Mononuclear cell (primary cell): ENCODE measurements at places on chromosomes 2 and 18. TPM values are rescaled to one million over a fixed set of nuclear protein-coding genes. Genes with fewer than 3 reads are reported as not detected.

The ST3GAL5 gene
- total RNA-seq: 54.7 TPM

The NTSR2 gene
- total RNA-seq: not detected

The APOB gene
- not detected for total RNA-seq

The GPBAR1 gene
- 2.9 TPM for total RNA-seq

The DSEL gene
- total RNA-seq: 1.5 TPM

The LIMS4 gene
- 0.10 TPM for total RNA-seq

The EMX1 gene
- not detected for total RNA-seq

The OTX1 gene
- not detected for total RNA-seq

The STARD6 gene
- total RNA-seq: not detected

The TLK1 gene
- total RNA-seq: 57.4 TPM

The RPRM gene
- 0.10 TPM for total RNA-seq

The TDRD15 gene
- 0.10 TPM for total RNA-seq

The CDH2 gene
- total RNA-seq: not detected

The IL18R1 gene
- 6.5 TPM for total RNA-seq

The GPR55 gene
- 1.2 TPM for total RNA-seq

The RBMS1 gene
- total RNA-seq: 76.3 TPM

The TSPYL6 gene
- not detected for total RNA-seq

The SLC14A1 gene
- total RNA-seq: 2.5 TPM

The CHRNG gene
- not detected for total RNA-seq

The TEX261 gene
- total RNA-seq: 16.7 TPM

The NPHP1 gene
- 0.52 TPM for total RNA-seq

The RTP5 gene
- 0.21 TPM for total RNA-seq

The LIMS2 gene
- 1.2 TPM for total RNA-seq

The PCARE gene
- total RNA-seq: under 0.01 TPM

The FAM110C gene
- 0.52 TPM for total RNA-seq

The C2orf66 gene
- total RNA-seq: not detected

The SPP2 gene
- total RNA-seq: not detected

The ANTXR1 gene
- total RNA-seq: under 0.01 TPM

The CIAO1 gene
- 65.4 TPM for total RNA-seq

The SERPINB12 gene
- total RNA-seq: not detected

The ELOA2 gene
- under 0.01 TPM for total RNA-seq

The LHCGR gene
- total RNA-seq: not detected

The CYP27C1 gene
- not detected for total RNA-seq

The CAPN13 gene
- under 0.01 TPM for total RNA-seq

The GPR148 gene
- total RNA-seq: not detected

The DPYSL5 gene
- total RNA-seq: not detected

The CRYBA2 gene
- not detected for total RNA-seq

The SERPINB4 gene
- not detected for total RNA-seq

The NYAP2 gene
- total RNA-seq: 0.10 TPM

The PARD3B gene
- total RNA-seq: 0.94 TPM
